ENCODE measurements at places on chromosomes 1 and 21.

GRCh38 chr1:46622344-46622743 is 5.7 kb upstream of the MOB3C start:
- DNase-seq = no peak

DNA sequence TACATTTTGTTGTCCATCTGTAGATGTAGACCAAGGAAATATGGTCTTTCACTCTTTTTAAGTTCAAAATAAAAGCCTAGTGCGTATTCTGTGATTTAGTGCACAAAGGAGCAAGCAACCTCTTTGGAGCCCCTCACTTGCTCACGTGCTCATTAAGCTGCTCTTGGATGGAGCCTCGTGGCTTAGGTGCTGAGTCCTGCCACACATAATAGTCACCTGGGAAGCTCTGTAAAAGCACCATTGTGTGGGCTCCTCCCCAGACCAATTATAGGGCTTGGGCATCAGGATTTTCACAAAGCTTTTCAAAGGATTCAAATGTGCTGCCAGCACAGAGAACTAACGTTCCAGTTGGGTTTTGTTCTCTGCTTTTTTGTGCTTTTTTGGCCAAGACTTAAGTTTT is 85.0 kb downstream of the PCP4 start:
- no peak for DNase-seq

DNA sequence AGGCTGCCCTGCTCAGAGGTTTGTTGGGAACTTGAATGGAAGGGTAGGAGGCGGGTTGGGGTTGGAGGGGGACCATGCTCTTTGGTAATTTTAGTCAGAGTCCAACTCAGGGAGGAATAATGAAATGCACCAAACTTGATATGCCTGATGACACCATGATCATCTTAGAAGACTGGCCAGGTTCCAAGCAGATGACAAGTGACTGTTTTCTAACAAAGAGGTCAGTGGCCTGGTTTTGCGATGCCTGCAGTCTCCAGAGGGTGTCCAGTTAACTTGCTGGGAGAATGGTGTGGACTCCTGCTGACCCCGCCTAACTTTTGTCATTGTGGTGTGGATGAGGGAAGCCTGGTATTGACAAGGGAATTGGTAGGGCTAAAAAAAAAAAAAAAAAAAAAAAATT is 12.4 kb downstream of the VANGL1 start:
- no peak for DNase-seq

- DNase-seq = no peak
These were observed at the start of gene COL6A2 for GRCh38 chr21:46097336-46098293. COL6A2 (plus strand) TSS chr21:46098112.

DNA sequence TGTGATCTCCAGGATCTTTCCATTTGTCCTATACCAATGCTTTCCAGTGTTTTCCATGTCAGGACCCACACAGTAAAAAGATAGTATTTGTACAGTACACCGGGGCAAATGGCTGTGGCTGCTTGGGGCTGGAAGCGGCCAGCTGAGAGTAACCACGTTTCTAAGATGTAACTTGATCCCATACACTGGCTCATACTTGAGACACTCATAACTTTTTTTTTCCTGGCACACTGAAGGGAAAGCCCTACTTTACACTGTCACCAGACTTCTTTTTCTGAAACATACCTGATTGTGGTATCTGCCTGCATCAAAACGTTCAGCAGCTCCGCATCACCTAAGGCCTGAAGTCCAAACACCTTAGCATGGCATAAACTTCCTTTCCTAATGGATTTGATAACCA is 21.6 kb downstream of the VPS13D start:
- no peak for DNase-seq

- no peak for DNase-seq
These were observed 161.6 kb downstream of the PRDM16 start for GRCh38 chr1:3230553-3230952.

DNA sequence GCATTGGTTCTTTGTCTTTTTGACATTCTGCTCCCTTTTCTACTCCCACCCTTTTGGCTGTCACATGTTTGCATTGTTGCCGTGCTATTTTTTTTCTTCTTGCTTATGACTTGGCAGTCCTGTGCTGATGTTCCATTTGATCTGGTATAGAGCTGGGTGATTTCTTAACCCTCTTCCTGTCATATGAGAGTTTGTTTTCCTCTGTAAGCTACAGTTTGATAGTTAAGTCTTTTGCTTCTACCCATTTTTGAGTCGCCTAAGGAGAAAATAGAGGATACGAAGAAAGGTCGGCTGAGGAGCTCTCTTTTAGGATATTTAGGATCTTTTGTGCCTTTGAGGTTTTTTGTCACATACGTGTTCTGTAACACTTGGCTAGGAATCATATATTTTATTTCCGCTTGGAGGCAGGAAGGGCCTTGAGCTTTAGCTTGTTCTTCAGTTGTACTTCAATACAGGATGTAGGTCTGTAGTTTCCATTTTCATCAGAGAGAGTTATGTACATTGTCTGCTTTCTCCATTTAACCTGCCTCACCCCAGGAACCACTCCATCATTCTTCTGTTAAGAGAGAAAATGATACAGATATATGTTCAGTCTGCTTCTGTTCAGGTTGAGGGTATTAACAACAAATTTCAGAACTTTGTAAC is 150.7 kb downstream of the BACH1 start:
- DNase-seq = no peak

GRCh38 chr1:186500804-186501203 is 39.9 kb upstream of the PDC start:
- no peak for DNase-seq

DNA sequence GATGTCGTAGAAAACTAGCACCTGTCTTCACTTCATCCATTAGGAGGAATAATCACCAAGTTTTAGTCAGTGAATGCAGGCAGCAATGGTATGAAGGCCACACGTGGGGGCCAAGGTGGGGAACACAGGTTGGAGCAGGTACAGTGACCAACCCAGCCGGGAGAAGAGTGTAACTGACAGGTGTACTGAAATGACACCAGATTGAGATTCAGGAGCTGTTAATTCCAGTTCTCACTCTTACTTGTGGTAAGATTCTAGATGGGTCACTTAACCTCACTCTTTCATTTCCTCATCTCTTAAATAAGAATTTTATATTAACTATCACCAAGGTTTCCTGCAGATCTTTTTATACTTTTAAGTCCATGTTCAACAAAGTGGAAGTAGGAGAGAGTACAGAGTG is 206.2 kb upstream of the PTBP2 start:
- DNase-seq = no peak

DNA sequence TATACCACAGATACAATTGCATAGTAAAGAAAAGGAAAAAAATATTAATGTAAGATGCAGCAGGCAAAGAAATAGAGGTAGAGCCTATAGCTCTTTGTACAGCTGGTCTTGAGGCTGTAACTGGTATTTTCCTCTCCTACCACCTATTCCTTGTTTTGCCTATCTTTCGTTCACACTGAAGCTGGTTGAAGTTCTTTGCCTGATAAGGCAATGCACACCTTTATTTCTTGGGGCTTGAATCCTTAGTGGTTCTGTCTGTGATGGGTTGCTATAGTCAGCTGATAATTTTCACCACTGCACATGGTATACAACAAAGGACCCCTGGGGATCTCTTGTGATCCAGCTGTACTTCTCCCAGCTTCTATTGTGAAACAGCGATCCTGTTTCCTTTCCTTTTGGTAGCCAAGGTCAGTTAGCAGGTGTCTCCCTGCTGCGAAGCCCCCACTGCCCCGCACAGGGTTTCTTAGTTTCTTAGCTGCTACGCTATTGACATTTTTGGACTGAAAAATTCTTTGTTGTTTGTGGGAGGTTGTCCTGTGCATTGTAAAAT is 9.9 kb upstream of the TSNAX start:
- no peak for DNase-seq

DNA sequence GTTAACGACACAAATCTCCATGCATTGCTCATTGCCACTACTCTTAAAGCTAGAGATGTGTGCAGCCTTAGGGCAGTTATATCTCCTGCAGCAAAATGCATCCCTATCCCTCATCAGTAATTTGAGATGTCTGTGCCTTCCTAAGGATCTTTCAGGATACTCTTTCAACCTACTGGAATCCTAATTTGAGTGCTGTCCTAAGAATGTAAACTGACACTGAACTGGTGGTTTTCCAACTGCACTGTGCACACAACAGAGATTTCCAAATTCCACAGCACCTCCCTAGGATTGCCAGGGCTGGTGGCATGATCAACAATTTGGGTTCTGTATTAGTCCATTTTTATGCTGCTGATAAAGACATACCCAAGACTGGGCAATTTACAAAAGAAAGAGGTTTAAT is 193.9 kb downstream of the LTN1 start:
- DNase-seq = no peak

GRCh38 chr1:209577346-209577745 is 6.2 kb upstream of the CAMK1G start:
- DNase-seq = no peak

GRCh38 chr1:62832276-62832675 is 48.3 kb downstream of the ATG4C start:
- no peak for DNase-seq

DNA sequence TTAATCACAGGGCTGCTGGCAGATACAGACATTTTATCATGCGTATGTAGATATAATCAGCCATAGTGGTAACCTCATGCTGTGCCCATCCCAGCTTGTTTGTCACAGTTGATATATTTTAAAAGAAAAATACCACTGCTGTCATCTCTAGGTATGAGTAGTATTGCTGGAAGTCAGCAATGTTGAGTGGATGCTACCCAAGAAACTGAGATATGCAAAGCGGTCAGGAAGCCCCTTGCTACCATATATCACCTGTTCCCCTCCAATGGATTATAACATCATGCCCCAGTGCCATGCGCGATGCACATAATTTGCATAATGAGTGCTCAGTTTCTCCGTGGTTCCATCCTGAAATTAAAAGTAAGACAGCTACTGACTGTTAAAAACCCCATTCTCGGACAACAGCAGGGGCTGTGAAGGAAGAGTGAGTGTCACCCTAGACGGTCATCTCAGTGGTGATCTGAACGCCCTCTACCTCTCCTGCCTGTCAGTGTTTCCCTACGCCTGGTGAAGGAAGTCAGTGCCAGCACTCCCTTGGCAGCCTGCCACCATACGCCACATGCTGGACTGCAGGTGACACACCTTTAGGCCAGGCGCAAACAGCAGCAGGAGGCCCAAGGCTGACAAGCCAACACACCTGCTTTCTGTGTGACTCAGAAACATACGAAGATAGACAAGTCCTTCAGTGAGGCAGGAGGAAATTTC is 2.7 kb downstream of the IL10RB start:
- DNase-seq = no peak

DNA sequence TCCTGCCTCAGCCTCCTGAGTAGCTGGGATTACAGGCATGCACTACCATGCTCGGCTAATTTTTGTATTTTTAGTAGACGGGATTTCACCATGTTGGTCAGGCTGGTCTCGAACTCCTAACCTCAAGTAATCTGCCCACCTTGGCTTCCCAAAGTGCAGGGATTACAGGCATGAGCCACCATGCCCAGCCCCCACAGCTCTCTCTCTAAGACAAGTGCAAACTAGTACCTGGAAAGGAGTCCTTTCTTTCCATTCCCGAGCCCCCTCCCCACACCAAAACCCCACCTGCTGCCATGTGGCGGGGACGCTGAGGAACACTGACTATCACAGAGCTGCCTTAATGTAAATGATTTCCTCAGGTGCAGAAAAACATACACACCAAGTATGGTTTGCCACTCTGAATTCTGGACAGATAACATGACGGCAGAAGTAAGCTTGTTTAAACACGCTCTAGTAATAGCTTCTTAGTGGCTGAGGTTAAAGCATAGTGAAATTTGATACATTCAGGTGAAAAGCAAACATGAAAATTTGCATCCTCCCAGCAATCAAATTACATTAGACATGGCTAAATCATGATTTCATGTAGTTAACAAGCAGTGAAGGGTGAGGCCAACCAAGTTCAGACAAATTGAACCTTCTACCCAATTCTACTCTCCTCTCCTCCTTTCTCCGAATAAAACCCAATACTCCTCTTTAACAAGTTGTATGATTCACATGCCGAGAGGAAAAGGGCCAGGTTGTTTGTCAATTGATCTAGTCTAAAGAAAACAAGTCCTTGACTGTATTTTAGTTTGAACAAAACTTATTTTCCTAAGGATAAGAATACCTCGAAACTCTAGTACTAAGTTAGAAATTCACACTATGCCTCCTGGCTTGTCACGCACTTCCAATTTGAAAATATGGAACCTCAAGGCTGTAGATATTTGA is 19.8 kb downstream of the ERRFI1 start:
- DNase-seq = no peak

- no peak for DNase-seq
These were observed 213.0 kb downstream of the CAMTA1 start for GRCh38 chr1:6998267-6998666.

GRCh38 chr1:119808491-119808890 is 2.8 kb downstream of the REG4 start:
- DNase-seq = no peak

DNA sequence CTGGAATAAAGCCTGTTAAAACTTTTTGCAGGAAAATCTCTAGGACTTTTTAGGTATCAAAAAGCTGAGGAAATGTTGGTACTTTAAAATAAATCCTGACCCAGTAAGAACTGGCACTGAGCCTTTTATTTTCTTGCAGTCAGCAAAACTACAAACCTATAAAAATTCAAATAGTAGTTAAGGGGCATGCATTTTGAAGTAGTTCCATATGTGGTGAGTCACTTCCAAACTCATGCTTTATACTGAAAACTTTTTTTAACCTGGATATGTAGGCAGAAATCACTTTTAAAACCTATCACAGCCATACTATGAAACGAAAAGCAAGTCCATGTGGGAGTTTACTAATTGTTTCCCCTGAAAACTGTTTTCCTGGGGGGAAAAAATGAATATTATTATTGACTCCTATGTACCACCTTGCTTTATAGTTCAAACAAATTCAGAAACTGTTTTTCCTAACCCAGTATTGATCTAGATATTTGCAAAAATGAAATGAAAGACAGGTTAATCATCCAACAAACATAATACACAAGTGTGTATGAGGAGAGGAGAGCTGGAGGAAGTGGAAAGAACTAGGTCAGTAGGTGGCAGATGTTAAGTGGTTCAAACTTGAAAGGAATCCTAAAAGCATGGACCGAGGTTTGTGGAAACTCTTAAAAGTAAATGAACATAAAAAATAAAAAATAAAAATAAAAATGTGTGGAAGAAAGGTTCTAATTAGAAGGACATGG is 30.5 kb downstream of the NRIP1 start:
- no peak for DNase-seq

DNA sequence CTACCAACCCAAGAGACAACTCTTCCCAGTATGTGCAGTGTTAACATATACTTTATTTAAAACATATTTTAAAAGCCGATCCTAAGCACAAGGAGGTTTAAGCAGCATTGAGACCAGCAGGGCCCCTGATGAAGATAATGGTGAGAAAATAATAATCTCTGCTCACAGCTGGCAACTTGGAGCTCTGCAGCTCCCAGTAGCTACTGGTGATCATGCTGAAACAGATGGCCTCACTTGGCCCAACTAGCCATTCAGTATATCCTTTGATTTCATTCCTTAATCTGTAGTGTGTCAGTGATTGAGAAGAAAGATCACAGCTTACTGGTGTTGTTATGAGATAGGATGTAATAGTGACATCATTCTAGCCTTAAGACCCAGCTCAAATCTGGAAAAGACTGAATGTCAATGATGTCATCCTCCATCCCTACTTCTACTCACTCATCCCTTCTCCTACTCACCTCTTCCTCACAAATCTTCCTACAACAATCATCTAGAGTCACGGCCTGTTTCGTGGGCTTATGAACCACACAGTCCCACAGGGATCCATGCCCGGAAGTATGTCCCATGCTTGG is 817.9 kb downstream of the PLA2G4A start:
- DNase-seq = no peak

- DNase-seq = no peak
These were observed at the start of gene MROH9 for GRCh38 chr1:170935231-170935630. MROH9 (plus strand) TSS chr1:170935534; CDS start chr1:170945557, 10,023 bp downstream.

- DNase-seq = no peak
These were observed 25.9 kb downstream of the RUNX3 start for GRCh38 chr1:24903955-24904730.

GRCh38 chr1:111937147-111937725 is 52.2 kb downstream of the KCND3 start:
- DNase-seq = no peak

Measured in activated CD8-positive, alpha-beta memory T cell treated with anti-CD3 and anti-CD28 coated beads for 1 hour (primary cell).